ENCODE measurements at places on chromosomes 16 and 17.

DNA sequence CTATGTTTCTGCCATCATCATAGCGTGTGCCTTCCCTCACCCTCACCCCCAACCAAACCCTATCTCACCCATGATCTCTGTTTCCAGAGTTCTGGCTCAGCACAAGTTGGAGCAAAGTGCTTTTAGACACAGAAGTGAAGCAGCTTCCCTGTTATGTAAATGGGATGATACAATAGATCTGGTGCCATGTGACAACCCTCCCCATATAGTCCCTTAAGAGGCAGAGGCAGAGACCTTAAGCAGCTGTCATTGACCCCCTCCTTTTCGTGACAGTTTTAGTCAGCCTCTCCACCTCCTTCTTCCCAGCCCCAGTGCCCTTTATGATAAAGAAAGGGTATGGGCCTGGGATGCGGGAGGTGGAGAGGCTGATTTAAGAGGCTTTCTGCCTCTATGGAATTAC lies 40.3 kb upstream of the MED13 start:
- no peak for DNase-seq

DNA sequence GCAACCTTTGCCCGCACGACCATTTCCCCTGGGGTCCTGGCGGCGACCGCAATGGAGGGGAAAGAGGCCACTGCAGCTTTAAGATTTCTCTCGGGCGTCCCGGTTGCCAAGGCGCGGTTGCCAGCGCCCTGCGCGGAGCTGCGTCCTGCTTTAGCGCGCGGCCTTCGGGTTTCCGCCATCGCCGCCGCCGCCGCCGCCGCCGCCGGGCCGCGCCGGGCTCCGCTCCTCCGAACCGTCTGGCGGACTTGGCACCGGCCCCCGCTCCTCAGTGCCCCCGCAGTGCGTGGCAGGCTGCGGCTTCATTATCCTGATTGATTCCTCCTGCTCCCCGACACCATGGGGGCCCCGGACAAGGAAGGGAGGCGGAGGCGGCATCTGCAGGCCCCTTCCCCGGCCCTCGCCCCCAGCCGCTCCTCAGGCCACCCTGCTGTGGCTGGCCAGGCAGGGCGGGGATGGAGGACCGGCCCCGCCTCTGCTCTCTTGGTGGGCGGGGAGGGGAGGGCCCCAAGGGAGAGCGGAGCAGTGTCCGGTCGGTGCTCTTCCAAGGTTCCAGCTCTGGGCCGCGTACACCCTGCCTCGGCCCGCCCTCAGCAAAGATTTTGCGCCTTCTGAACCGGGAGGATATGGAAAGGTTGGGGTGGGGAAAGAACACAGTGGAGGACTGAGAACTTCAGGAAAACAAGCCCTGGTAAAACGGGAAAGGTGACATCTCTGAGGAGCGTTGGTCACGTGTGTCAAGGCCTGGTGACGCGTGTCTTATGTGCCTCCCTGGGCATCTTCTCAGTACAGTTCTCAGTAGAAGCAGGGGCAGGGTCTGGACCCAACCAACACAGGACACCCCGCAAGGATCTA lies 34.0 kb downstream of the NEUROD2 start:
- DNase-seq = no peak

DNA sequence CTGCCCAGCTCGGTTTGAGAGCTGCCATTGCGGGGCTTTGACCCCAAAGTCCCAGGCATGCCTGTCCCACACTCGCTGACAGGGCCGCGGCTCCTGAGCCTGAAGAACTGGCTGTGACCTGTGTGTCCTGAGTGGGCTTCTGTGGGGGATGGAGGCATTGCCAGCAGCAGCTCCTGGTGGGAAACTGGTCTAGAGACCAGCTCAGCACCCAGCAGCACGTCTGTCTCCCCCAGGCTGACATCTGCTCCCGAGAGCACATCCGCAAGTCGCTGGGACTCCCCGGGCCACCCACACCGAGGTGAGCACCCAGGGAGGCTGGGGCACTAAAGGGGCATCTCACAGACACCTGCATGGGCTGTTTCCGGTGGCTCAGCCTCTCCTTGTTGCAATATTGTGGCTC lies 13.4 kb downstream of the ENDOV start:
- DNase-seq = no peak

GRCh38 chr16:27374221-27374803 lies 27.7 kb upstream of the IL21R start:
- no peak for DNase-seq

- DNase-seq = no peak
These were observed 4.2 kb downstream of the MTSS2 start for GRCh38 chr16:70681382-70682238.

DNA sequence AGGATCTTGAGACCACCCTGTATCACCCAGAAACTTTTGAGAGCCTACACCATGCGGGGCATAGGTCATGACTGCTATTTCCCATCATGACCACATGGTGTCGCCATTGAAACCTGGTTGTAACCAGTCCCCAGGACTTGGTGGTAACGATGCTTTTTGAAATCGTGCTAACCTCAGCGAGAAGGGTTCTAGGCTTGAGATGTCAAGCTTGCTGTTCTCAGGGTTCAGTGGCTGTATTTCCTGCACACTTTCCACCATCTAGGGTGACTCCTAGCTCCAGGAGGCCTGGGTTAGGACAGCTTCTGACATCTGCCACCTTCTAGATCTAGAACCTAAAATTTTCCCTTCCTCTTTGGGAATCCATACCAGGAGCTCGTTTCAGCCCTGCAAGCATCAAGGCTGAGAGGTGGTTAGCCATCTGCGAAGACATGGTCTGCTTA lies 13.0 kb upstream of the SPNS3 start:
- no peak for DNase-seq

GRCh38 chr16:73172241-73172972 lies 124.5 kb upstream of the ZFHX3 start:
- no peak for DNase-seq

- DNase-seq = no peak
These were observed 46.5 kb downstream of the ATP2C2 start for GRCh38 chr16:84414789-84415326.

DNA sequence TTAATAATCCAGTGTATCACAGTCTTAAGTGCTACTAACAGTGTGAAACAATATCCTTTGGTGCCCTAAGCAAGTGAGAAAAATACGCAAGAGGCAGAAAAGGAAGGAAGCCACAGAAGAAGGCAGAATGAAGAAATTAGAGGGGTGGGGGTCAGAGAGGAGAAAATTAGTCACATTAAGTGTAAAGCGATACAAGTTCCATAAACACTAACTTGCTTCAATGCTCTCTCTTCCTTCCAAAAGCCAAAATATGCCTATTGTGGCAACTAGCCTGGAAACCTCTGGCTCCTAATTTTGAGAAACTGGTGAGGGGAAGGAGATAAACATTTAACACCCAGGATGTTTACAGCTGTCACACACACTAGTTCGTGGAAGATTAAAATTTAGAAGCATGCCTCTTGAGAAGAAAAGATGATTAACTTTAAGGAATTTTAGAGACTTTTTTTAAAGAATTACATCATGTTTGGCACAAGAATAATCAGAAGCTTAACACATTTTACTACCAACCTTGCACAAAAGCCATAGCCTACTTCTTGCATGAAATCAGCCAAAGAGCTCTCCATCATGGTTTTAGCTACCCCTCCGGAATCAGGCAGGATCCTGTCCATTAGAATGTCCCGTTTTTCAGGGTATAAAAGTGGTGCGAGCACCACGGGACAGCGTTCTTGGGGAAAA lies 44.7 kb downstream of the CNOT1 start:
- no peak for DNase-seq

GRCh38 chr17:8887834-8888703 lies 20.6 kb upstream of the PIK3R6 start:
- DNase-seq = no peak
